Putamen (tissue), 1 donor: ENCODE measurements at places on chromosomes 13 and 19.

DNA sequence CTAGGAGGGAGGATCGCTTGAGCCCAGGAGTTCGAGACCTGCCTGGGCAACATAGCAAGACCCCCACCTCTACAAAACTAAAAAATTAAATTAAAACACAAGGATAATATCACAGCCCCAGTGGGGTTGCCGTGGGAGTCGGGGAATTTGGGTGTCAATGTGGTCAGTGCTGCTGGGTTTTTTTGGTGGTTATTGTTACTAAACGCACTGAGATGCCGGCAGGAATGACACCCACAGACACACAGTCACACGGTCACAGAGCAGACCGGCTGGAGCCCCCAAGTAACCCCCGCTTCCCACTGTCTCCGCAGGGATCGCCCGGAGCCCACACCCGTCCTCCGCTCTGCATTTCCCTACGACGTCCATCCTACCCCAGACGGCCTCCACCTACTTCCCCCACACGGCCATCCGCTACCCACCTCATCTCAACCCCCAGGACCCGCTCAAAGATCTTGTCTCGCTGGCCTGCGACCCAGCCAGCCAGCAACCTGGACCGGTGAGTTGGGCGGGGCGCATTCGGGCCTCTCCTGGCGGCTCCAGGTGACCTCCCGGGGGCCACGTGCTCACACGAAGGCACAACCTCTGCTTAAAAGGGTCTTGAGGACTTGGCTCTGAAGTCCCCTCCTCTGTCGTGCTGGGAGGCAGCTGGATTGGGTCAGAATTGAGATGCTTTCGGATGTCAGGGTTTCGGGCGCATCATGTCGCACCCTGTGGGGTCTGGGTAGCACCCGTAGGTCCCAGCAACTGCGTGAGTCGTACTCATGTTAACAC, 28.0 kb downstream of the SMIM24 start:
- no peak for DNase-seq

GRCh38 chr13:73096638-73097037, 37.8 kb downstream of the KLF5 start:
- DNase-seq, result no peak

DNA sequence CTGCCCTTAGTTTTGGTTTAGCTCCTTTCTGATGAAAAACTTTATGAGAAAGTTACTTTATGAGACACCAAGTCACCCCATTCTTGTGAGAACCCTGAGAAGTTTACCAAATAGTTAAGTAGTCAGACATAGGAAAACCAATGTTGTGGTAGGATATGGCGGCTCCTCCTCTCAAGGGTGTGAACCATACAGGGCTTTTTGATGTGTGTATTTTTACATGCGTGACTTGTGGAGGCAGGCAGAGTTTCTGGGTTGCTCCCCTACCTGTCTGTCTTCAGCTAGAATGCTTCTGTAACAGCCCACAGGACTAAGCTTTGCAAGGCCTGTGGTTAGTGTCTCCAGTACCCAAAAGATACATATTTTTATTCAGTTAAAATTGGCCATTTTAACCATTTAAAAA, 18.3 kb downstream of the UBAC2 start:
- DNase-seq, result no peak

DNA sequence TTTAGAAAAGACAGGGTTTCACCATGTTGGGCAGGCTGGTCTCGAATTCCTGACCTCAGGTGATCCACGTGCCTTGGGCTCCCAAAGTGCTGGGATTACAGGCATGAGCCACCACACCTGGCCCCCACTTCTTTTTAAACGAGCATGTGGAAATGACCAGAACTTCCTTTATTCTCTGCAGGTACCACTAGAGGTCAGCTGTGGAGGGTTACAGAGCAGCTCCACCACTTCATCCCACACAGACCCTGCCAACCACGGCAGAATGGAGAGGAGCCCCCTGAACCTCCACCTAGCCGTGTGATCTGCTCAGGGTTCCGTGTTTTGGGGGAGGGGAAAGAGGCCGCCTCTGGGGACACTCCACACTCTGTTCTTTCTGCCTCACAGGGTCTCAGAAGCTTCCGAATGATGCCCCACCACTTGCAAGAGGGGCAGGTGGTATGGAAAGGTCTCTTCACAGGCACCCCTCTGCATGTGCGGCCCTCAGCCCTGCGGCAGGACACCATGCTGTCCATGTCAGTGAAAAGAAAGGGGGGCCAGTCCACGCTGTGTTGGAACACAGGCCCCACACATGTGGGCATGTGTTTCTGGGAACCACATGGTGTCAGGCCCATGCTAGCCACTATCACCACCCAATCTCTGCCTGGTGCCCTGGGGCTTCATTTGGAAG, 465.0 kb downstream of the TSHZ3 start:
- DNase-seq, result no peak

DNA sequence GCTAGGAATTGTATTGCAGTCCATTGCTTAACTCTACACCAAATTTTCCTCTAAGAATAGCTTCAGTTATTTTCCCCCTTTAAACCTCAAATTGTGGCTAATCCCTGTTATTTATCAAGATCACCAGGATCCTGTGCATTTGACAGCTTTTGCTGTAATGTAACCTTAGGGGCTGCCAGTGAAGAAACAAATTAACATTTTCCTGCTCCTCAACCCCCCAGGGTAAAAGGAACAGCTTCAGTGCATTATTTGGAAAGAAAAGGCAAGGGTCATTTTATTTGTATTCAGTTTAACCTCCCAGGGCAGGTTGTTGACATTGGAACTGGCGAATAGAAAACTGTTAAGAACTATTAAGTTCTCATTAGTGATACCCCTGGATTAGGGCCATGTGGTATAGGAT, 57.0 kb downstream of the PCDH20 start:
- DNase-seq, result no peak
